Coronary artery (tissue), 2 donors: ENCODE measurements at places on chromosomes 12 and 14.

GRCh38 chr14:61125867-61126572 is 145.0 kb downstream of the SLC38A6 start:
- no peak for DNase-seq

- DNase-seq = no peak
Observed at GRCh38 chr12:12195516-12195915, 71.3 kb downstream of the LRP6 start.

- no peak for DNase-seq
Observed at GRCh38 chr14:101135796-101136742, 232.5 kb upstream of the RTL1 start.

- DNase-seq = no peak
Observed at GRCh38 chr14:53356361-53357150, 203.4 kb upstream of the DDHD1 start.

- no peak for DNase-seq
Observed at GRCh38 chr14:68264260-68264569, 444.6 kb downstream of the RAD51B start.

DNA sequence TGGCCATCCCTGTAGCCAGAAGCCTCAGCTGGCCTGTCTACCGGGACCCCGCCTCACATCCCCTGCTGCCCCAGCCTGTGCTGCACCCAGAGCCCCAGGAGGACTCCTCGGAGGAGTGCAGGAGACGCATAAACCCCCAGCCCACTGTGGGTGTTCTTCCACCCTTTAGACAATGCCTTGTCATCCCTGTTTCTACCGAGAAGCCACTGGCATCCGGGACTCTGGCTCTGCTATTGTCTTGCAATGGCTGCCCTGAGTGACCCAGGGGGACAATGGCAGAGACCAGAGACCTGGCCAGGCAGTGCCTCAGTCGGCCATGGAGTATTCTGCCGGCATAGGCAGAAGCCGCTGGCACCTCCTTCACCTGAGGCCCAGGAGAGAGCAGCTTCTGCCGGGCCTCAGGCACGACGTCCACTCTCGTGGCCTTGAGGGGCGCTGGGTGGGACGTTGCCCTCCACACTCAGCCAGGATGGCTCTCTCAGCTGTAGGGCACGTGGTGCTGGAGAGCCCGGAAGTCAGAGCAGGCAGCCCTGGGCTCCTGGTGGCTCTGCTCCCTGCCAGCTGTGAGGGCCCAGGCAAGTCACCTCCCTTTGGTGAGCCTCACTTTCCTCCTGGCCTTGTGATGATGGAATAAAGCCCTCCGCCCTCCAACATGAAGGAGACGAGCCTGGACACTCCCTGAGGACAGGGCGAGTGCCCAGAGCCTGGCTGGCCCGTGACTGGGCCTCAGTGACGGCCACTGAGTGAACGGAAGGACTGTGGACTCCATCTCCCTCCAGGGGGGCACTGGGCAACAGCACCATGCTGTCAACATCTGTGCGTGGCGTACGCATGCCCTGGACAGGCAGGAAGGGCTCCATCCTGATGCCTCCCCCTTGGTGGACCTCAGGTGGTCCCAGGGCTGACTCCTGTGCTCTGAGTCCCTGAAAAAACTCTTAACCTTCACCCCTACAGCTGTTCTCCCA is 41.0 kb downstream of the TRAFD1 start:
- peak; percentile 49 for DNase-seq

- no peak for DNase-seq
Observed at GRCh38 chr14:72480464-72481243, 413.2 kb downstream of the DPF3 start.

DNA sequence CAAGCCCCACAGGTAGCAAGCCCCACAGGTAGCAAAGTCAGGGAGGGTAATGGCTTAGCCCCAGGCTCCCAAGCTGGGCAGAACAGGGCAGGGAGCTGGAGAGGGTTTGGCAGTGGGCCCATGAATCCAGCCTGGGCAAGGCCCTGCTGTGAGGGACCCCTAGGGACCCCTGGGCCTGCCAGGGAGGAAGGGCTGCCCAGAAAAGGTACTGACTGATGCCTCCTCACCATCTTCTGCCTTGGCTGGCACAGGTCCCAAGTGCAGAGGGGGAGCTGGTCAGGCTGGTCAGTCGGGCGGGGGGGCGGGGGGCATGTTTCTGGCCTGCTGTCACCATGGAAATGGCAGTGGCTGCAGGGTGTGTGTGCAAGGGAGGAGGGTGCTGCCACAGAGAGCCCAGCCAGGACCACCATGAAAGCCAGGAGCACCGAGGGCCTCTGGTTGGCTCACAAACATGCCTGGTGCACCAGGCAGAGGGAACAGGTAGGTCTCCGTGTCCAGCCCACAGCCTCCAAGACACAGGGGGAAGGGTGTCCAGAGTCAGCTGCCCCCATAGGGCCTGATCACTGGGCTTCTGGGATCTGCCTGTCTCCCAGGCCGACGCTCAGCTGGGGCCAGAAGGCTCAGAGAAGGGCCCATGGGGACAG is 1.5 kb upstream of the CRIP2 start:
- peak; percentile 93 for DNase-seq

DNA sequence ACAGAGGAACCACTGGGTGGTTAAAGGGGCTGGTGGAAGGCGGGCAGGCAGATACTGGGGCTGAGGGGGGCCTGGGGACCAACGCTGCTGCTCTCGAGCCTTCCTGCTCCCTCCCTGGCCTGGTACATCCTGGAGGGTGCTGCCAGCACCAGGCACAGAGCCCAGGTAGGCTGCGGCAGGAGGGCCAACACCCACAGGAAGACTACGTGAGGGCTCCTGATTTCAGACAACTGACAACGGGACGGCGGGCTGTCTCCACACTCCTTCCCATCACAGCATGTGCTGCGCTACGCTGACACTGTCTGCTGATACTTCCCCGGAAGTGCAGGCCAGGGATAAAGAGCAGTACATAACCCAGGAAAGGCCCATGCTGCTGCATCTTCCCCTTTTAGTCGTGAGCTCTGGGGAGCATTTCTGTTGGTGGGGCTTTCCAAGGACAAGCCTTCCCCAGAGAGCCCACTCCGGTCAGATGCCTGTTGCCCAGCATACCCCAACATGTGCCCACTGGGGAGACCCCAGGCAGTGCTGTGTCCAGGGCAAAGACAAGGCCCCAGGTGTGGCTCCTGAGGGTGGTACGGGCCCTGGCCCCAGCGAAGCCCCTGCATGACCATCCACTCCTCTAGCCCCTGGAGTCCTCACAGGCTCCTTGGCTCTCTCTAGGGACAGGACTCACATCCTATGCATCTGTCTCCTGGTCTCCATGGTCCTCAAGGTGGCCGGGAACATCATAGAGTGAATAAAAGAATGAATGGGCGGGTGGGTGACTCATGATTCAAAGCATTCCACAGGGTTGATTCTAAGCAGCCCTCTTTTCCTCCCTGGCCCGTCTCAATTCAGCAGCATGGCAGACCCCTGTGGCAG is 38.0 kb downstream of the CHGA start:
- DNase-seq = no peak

DNA sequence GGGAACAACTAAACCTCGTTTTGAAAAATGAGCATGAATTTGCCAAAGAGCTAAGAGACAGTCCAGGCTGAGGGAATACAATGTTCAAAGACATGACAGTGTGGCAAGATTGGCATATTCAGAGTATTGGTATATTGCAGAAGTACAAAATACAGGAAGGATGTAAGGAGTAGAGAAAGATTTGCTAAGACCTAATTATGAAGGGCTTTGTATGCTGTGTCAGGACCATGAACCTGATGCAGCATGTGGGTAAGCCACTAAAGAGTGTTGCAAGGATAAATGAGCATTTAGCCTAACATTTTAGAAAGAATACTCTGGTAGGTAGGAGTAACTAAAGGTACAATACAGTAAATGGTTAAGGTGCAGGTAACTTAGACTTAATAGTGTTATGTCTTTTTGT is 65.1 kb downstream of the KTN1 start:
- no peak for DNase-seq

GRCh38 chr12:10058387-10058786 is 27.9 kb downstream of the CLEC9A start:
- no peak for DNase-seq

- DNase-seq = no peak
Observed at GRCh38 chr12:88519802-88520435, 60.4 kb downstream of the KITLG start.

GRCh38 chr12:8722286-8722800 is 24.6 kb downstream of the RIMKLB start:
- DNase-seq = no peak

DNA sequence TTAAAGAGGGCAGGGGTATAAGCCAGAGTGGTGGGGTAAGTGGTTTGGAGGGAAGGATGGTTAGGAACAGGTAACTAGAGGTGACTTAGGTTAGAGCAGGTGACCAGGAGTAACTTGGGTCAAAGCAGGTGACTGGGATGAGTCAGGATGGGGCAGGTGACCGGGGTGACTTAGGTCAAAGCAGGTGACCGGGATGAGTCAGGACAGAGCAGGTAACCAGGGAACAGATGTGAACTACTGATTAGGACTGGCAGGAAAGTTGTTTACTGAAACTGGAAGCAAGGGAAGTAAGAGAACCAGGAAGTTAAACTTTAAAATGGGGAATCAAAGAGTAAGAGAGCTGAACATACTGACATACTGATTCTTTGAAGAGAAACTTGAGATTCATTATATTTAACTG is 57.4 kb downstream of the FSCB start:
- DNase-seq = no peak

DNA sequence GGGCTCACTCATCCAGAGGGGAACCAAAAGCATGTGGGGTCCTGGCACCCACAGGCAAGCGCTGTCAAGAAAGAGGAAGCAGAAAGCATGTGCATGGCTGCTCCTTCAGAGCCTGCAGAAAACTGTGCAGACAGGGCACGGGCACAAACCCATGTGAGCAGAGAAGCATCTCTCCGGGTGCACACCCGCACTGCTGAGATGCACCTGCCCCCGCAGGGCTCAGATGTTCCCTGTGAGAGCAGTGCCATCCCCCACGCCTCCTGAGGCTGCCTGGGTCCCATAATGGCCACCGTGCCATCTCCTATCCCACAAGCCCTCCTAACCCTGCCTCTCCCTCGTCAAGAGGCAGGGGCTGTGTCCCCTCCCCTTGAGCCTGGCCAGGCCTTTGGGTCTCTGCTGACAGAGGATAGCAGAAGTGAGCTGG is 32.3 kb upstream of the INF2 start:
- DNase-seq = no peak

GRCh38 chr12:9674226-9674590 is 4.7 kb downstream of the CLEC2D start:
- DNase-seq = no peak
